ENCODE measurements at places on chromosomes 13 and 19. TPM values are rescaled to one million over a fixed set of nuclear protein-coding genes. Genes with fewer than 3 reads are reported as not detected.

- no peak for DNase-seq
Measured at GRCh38 chr19:14112051-14112808, 5.3 kb downstream of the PRKACA start.

DNA sequence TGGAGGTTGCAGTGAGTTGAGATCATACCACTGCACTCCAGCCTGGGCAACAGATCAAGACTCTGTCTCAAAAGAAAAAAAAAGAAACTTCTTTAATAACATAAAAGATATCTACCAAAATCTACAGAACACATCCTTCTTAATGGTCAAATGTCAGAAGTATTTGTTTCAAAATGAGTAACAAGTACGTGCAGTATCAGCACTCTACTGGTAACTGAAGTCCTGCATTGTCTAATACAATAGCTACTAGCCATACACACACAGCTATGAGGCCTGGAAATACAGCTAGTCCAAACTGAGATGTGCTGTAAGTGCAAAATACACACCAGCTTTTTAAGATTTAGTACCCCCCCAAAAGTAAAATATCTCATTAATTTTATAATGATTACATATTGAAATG is 88.1 kb downstream of the TSC22D1 start:
- DNase-seq, result no peak

- no peak for DNase-seq
Measured at GRCh38 chr19:3649888-3650287, 23.3 kb upstream of the CACTIN start.

- DNase-seq, result no peak
Measured at GRCh38 chr13:33520468-33520839, 234.9 kb upstream of the STARD13 start.

The ZNF560 gene
- 0.33 TPM for total RNA-seq

The AMER2 gene
- not detected for total RNA-seq

The ZNF582 gene
- total RNA-seq, result 5.5 TPM

Data from activated naive CD8-positive, alpha-beta T cell treated with anti-CD3 and anti-CD28 coated beads, Interleukin-2, amount 10 ng/mL, durations not matched to agents 7 days and 5 days (primary cell).